Stimulated activated CD8-positive, alpha-beta memory T cell treated with anti-CD3 and anti-CD28 coated beads, Interleukin-2, amount 100 ng/mL, for 48 hours (primary cell): ENCODE measurements at places on chromosomes 2 and 18.
A peak's percentile ranks its signal among the peaks of the same experiment; 100 is the strongest.

GRCh38 chr2:31269087-31269486 is 35.1 kb downstream of the EHD3 start:
- no peak for DNase-seq

GRCh38 chr18:33557706-33558105 is 20.3 kb upstream of the ASXL3 start:
- no peak for DNase-seq

DNA sequence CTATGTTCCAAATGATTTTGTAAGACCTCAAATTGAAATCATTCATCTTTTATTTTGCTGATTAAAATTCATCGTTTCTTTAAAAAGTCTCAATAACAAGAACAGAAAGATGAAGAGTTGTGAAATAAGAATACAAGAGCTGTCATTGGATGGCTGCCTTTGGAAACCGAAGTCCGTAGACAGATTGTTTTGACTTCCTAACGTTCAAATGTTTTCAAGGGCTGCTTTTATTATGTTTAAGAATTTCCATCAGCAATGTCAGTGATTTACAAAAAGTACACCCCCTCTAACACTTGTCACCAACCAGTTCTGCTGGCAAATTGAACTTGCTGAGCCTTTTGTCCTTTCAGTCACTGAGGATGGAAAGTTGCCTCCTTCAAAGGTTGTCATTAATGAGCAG is 89.6 kb downstream of the KCNE4 start:
- no peak for DNase-seq

DNA sequence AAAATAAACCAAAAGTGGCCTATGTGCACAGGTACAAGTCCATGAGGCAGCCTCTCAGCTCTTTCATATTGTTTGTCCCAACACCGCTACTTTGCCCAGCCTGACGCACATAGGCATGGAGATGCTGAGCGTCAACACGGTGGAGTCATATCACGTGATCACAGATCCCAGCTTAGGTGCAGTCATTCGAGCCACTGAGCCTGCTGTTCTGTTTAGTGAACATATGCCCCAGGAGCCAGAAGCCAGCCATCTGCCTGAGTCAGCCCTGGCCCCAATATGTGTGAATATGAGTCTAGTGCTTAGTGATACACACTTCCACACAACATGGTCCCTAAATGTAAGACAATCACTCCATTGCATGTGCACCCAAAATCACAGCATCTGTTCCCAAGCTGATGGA is 88.2 kb upstream of the LCLAT1 start:
- no peak for DNase-seq

DNA sequence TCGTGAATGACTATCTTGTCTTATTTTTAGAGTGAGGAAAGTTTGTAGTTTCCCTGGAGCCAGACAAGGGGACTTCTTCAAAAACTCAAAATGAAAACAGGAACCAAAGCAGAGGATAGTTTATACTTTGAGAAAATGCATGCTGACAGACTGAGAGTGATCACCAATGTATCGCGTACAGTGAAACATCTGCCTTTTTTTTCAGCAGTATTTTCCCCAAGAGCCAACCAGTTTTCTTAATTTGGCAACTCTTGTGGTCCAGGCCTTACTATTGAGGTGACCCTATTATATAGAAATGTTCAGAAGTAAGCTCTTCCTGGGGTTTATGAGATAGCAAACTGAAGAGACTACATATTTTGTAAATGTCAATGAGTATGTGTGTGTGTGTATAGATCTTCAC is 153.7 kb upstream of the VRK2 start:
- DNase-seq = no peak

DNA sequence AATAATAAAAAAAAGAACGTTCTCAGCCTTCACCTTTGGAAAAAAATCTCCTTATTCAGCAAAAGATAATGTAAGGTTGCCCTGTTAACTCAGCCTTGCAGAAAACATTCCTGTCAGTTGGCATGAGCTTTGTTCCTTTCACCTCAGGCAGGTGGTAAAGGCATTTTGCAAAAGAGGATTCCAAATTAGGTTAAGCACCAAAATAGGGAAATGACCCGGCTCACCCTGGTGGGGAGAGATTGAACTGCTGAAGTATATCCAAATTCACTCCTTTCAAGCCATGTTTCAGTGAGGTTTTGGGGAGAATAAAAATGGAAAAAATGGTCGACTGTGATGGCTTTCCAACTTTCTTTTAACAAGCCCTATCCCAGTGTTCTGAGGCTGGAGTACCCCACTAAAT is 1988.8 kb upstream of the PIK3C3 start:
- no peak for DNase-seq

DNA sequence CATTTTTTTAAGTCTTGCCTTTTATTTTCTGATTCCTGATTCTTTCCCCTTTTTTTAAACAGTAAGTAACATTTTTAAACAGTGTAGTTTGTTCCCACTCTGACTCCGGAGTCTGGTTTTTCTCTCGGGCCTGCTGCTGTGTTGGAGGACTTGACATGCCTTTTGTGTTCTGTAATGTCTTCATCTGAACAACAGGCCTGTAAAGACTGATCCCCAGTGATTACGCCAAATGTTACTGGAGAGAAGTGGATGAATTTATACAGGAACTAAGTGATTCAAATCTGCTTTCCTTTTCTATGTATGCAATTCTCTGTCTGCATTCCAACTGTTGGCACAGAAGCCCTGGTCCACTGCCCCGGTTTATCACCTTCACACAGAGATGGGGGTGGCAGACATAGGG is 54.3 kb upstream of the RMDN2 start:
- DNase-seq = no peak

DNA sequence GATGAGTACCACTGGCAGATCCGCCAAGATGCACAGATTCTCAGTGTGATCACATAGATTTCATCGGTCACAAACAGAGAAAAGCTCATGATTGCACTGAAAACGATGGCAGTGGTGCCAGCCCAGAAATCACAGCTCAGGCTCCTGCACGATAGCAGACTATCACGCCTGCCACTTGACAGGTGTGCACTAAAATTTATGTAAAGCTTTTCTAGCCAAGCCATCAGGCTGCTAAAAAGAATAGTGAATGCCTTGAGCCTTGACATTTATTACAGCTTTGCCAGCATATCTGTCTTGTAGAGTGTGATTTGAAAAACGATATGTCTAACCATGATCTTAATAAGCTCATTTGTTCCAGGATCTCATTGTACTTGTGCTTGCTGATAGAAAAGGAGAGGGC is 409.5 kb upstream of the CWC22 start:
- no peak for DNase-seq

DNA sequence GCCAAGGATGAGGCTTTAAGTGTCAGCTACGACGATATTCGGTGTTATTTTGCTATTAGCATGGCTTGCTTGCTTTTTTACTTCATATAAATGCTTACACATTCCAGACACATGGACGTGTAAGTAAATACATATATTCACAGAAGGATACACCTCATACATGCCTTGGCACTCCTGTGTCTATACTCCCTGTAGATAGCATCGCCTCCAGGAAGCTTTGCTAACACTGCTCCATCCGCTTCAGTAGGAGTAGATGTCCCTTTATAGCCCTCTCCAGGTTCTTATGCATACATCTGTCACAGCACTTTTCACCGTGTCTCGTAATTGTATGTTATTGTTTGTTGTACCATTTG is 27.5 kb upstream of the KCTD1 start:
- DNase-seq = no peak

DNA sequence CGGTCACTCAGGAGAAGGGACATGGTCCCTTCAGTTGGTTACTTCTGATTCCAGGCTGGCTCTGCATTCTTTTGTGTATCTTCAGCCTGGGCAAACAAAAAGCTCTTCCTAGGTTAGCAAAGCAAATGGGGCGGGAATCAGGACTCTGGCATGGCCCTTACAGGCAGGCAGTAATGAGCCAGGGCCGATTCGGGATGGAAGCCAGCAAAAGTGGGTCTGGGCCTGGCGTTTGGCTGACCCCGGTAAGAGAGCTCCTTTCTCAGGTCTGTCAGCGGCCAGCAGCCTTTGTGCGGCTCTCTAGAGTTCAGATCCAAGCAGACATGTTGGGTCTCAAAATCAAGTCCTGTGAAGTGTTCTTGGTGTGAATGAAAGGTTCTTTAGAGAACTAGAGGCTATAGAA is 81.5 kb upstream of the EML6 start:
- no peak for DNase-seq

GRCh38 chr2:70797506-70797905 is 7.1 kb upstream of the FIGLA start:
- DNase-seq = no peak

GRCh38 chr2:73210019-73210418 is 4.0 kb upstream of the SMYD5 start:
- no peak for DNase-seq

DNA sequence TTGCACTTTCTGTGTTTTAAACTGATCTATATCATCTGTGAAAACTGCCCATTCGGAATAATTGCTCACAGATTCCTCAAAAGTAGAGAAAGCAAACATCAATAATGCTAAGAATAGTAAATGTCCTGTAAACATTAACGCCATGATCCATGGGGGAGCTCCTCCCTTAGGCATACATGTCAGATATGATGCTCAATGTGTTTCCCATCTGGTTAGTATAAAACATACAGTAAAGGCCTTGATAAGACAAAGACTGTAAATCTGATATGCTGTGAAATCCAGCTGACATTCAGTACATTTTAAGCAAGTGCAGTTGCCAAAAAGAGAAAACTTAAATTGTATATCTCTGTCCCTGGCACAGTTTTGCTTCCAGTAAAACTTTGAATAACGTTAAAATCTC is 2.1 kb downstream of the DSEL start:
- DNase-seq = no peak

DNA sequence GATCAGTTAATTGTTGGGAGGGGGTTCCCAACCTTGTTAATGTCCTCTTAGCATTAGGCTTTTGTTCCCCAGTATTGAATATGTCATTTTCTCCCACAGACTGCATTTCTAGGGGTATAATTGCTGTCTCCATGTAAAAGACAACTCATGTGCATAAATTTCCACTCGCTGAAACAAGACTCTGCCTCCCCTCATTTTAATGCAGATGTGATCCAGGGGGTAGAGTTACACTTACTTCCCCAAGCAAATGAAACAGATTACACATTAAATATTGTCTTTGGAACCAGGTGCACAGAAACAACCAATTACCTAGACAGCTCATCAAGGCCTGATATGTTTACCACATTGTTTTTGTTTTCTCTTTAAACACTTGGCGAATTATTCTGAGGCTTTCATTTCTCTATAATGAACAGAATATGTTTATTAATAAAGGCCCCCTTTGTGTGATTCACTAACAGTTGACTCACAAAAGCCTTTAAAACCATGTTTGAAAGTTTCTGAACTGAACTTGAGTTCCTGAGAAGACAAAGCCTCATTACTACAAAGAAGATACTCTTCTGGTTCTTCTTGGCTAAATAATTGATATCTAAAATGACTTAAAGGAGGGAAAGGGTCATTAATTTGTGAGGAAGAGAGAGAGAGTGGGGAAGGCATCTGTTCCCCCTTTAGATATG is 15.0 kb upstream of the ACVR1 start:
- DNase-seq = no peak

GRCh38 chr2:136422512-136422911 is 304.6 kb upstream of the CXCR4 start:
- no peak for DNase-seq

GRCh38 chr2:216698895-216699294 is 3.5 kb upstream of the IGFBP5 start:
- no peak for DNase-seq

DNA sequence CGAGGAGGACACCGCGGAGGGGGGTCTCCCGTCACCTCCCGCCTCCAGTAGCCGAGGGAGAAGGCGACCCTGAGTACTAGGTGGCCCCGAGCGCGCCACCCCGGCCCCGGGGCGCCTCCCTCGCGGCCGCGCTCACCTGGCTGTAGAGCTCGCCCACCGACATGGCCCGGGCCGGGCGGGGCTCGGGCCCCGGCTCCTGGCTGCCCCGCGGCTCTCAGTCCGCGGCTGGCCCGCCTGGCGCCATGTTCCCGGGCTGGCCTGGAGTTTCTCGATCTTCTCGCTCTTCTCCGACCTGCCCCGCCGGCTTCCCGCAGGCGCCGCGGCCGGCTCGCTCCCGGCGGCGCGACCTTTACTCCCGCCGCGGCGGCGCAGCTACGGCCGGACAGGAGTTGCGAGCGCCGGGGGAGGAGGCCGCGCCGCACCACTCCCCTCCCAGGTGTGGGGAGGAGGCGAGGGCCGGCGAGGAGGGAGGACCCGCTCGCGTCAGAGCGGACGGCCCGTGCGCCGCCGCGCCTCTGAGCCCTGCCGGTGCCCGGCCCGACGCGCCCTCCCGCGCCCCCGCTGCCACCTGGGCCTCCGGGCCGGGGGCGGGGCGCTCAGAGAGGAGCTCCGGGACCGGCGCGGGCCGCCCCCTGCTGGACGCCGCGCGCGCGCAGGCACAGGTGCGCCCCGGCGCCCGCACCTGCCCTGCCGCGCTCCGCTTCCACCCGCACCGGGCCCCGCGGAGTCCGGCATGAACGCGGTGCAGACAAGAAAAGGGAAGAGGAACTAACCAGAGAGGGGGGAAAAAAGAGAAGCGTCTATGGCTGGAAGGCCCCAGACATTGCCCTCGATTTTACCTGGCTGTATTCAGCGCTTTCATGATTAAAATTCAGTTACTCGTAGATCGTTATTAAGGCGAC is at the start of gene MYO5B:
Gene MYO5B, minus strand, starts transcription at position 517 of the 902 bp plus-strand sequence. Its CDS starts 354 bp downstream, at position 163.
- DNase-seq = peak; percentile 36

DNA sequence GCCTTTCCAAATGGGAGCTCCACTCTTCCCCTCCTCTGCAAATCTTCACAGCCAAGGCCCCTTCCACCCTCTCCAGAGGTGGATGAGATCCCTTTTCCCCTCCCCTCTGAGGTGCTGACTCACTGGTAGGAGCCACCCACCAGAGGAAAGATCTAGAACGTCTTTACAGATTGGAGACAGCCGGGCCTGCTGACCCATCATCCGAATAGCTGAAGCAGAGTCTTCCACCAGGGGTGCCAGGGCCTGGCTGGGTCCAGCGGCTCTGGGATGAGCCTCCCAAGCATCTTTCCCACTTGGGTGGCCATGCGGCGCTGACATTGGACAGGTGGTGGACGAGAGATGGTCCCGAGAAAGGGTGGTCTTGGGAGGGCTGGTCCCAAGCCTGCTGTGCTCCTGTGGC is 9.0 kb downstream of the ERFE start:
- DNase-seq = no peak

DNA sequence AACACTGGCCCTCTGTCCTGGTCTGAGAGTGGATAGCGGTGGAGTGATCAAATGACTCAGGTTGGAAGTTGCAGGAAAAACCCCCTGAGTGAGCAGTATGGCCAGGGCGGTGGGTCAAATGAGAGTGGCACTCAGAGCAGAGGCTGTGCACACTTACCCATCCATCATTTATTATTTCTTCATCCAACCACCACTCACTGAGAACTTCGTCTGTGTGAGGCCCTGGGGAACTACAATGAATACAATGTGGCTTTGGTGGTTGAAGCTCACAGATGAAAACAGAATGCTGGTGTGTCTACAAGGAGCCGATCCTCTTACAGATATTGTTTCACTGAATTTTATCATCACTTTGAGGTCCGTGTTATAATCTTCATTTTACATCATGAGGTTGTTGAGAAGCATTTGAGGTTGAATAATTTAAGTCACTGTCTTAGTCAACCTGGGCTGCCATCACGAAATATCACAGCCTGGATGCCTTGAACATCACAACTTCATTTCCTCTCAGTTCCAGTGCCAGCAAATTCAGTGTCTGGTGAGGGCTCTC is 73.4 kb upstream of the ID2 start:
- no peak for DNase-seq

GRCh38 chr2:119489232-119489952 is 34.9 kb downstream of the SCTR start:
- no peak for DNase-seq
